ENCODE measurements at places on chromosomes 3 and 15.

GRCh38 chr3:194161131-194162045 lies 25.4 kb downstream of the HES1 start:
- DNase-seq: no peak

GRCh38 chr3:41467481-41467880 lies 268.2 kb downstream of the CTNNB1 start:
- no peak for DNase-seq

GRCh38 chr3:9553021-9553947 lies at the start of gene LHFPL4:
LHFPL4 (minus strand) TSS chr3:9553822; CDS start chr3:9552679, 1,143 bp downstream.
- no peak for DNase-seq

GRCh38 chr3:40398346-40398745 lies 11.4 kb downstream of the ENTPD3 start:
- no peak for DNase-seq

DNA sequence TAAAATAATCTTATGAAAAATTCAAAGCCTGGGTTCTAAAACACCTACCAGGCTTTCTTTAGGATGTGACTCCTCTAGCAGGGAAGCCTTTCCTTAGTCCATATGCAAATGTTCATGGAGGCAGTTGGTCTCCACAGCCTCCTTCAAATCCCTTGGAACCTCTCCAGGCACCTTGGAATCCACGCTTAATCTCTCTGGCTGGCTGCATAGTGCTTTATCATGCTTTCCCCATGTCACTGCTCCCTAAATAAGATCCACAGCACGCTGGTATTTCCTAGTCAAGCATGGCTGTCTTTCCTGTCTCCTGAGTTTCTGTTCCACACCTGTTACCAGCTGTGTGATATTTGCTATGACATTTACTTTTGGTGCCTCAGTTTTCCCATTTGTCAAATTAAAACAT lies 71.3 kb downstream of the CLSTN2 start:
- DNase-seq: no peak

DNA sequence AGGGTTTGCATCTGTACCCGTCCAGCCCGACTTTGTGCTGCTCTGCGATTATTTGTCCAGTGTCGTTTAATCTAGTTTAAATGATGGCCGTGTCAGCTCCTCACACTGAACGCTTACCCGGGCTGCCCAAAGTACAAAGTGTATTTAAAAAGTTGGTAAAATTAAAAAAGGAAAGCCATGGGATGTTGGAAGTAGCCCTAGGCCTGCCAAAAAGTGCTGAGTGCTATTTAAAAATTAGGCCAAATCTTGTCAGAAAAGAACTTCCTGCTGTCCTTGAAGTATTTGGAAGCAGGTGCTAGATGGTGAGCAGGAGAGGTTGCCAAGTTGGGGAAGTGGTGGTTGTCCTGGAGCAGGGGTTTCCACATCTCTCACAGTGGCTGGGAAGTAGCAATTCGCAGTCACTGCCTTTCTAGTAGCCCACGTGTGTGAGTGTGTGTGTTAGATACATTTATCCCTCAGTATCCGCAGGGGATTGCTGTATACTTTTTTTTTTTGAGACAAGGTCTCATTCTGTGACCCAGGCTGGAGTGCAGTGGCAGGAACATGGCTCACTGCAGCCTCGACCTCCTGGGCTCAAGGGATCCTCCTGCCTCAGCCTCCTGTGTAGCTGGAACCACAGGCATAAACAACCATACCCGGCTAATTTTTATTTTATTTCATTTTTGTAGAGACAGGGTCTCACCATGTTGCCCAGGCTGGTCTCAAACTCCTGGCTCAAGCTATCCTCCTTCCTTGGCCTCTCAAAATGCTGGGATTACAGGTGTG lies 664 bp downstream of the PPCDC start:
- no peak for DNase-seq

DNA sequence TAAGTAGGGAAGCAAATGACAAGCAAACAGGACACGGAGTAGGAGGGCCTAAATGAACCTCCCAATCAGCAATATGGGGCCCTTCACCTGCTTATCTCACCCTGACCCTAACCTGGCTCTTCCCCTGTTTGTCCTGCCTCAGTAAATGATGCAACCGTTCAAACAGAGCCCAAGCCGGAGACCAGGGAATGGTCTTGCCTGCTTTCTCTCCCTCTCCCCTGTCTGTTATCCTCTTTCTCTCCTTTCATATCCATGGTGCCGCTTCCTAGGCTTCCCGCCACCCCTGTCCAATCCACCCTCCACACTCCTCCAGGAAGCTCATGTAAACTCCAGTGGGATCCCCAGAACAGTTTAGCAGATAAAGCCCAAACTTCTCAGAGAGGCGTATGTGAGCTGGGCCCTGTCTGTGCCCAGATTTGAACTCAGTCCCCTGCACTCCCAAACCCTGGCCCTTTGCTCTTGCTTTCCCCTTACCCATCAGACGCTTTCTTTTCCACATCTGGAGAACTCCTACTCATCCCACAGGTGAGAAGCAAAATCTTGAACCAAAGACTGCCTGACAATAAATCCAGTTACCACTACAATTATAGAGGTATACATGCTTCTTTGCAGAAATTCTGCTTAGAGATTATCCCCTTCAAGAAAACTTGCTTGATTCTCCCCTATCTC lies 45.7 kb upstream of the STT3B start:
- DNase-seq: no peak

DNA sequence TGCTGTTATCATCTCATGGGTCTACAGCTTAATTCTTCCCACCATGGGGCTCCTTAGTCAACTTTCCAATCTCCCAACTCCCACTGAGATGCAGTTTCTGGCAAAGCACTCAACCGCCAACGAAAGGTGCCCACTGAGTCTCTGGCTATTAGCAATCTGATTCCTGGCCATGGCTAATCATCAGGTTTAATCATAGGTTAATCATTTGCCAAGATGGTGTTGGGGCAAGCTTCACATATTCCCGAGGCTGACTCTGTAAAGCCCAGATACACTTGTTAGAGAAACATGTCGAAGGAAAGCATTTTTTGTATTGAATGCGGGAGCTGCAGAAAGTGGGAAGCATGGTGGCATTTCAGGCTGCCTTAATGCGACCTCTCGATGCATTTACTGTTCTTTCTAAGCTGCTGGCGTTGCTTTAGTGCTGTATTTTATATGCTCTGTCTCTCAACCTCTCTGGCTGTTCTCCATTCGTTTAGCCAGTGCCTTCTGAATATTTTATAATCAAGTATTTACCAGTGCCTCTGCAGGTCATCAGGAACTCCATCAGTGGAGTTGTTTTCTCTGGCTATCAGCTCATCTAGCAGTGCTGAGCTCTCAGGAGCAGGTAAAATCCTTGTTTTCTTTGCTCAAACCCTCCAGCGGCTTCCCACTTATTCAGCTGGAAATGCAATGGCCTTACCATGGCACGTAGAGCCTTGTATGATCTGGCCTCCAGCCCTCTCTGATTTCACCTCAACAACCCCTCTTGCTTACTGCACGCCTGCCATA lies 67.0 kb downstream of the EDEM1 start:
- DNase-seq: no peak

DNA sequence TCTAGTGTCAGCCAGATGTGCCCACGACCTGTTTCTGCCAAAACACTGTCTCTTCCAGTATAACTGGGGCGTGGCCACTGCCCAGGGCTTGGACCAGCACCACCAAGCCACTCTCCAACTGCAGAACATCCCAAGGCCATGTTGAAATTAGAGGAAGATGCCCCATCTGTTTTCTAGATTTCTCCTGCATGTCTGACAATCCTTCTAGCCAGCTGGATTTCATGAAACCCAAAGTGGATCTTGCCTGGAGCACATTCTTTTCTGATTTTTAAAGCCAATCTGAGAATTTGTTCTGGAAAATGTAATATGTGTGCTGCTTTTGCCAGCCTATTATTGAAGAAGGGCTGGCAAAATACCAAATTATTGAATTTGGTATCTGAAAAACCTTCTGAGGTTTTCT lies 182.5 kb downstream of the SLCO3A1 start:
- DNase-seq: no peak

Data from activated naive CD4-positive, alpha-beta T cell (primary cell).